ENCODE measurements at places on chromosomes 1 and 21. TPM values are rescaled to one million over a fixed set of nuclear protein-coding genes. Genes with fewer than 3 reads are reported as not detected.
A peak's percentile ranks its signal among the peaks of the same experiment; 100 is the strongest.

DNA sequence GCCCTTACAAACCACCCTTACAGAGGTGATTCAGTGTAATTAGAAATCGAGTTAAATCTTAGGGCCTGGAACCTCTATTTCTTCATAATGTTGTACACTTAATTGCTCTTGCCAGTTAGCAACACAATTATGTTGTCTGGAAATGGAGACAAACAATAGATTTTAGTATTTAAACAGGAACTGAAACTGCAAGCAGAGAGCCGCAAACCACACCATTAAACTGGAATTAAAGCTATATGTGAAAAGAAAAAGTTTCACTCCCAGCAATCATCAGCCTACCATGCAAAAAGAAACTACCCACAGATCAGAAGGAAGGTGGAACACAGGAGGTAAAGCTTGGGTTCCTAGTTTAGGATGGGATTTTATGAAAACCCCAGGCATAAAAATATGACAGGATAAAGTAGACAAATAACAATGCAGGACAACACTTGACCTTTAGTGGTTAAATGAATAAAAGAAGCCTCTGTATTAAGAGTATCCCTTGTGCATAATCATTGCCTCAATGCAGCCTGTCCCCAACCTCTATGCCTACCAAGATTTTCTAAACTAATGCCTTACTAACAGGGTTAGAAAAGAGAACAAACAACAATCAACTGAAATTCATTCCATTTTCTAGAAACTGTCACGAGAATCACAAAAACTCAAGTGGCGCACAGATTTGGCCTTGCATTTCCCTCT is 304.3 kb upstream of the ESRRG start:
- DNase-seq = no peak

DNA sequence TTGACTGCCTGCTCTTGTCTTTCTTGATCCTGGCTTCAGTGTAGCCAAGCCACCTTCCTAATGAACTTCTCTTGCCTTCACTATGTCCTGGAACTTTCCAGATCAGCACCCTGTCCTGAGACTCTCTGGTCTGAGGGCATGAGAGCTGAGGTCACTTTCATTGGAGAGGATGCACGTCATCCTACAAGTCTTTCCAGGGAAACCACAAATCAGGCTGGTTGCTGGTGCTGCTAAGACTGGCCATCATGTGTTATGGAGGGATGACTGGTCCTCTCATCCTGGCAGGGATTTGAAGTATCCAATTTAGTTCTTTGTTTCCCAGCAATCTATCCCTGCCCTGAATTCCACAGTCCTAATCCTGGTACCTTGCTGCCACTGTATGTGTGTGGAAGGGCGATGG is 228.6 kb downstream of the GPATCH2 start:
- DNase-seq = no peak

DNA sequence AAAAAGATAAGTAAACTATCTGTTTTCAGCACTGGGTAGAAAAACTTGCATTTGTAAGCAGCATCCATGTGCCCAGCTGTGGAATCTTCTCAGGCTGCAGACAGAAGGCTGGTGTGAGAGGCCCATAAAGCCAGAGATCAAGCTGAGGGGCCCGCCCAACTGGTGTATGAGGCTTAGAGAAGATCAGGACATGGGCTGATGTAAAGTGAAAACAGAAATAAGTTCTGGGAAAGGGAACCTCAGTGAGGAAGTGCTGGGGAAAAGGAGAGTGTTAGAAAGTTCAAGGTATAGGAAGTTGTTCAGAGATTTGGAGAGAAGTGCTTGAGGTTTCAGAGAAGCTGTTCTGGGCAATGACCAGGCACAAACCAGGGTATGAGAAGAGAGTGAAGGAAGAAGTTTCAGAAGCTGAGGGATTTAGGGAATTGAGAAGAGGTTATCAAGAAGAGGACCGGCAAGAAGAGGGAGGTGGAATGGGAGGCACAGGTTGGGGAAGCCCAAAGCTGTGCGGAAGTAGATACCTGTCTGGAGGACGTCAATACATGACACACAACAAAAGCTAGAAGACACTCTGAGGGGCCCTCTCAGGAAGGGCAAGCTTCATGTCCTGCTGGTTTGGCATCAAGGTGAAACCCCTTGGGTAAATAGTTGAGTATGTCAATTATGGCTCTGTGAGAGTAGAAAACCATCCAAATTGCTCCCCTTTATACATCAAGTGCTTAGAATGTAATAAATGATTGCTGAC is 2.7 kb upstream of the CD5L start:
- DNase-seq = no peak

DNA sequence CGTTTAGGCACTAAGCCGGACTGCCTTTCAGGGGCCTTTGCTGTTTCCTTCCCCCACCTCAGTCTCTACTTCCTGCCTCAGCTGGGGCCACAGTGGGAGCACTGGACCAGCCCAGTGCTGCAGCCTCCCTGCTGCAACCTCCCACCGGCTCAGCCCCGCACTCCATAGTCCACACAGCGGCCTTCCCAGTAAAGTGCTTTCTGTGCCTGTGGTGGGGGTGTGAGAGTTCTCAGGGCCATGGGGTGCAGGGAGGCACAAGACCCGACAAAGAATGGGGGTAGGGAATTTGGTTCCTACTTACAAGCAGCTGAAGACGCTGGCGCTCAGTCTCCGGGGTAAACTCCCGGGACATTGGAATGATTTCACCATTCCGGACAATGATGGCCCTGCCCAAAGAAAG is 3.5 kb downstream of the PPM1J start:
- DNase-seq = no peak

DNA sequence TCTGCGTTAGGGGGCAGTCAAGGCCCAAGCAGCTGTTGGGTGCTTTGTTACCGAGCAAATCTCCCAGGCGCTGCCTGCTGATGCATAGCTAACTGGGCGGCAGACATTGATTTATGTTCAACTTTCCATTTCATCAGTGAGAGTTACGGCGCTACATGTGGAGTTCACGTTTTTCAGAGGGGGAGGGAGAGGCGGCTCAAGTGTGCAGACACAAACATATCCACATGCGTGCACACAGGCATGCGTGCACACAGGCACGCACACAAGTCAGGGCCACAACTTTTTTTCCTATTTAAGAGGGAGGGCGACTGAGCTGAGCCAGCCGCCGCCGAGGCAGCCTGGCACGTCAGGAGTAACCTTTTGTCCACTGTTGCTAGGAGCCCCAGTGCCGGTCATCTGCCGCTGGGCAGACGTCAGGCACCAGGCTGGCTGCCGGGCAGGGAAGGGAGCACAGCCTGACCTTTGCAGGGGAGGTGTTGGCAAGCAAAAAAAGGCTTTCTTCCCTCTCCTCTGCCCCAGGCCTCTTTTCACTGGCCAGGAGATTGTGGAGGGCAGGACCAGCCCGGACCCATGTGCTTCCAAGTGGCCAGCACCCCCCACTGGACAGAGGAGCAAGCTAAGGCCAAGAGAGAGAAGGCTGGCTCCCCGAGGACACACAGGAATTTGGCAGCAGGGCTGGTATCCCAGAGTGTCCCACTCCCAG is 73.3 kb downstream of the MRPL37 start:
- DNase-seq = peak; percentile 93

GRCh38 chr1:37255136-37255795 is 219.1 kb upstream of the ZC3H12A start:
- DNase-seq = no peak

GRCh38 chr1:100284591-100284990 is 18.6 kb downstream of the RTCA start:
- DNase-seq = no peak

Gene ALX3
- not detected for total RNA-seq

DNA sequence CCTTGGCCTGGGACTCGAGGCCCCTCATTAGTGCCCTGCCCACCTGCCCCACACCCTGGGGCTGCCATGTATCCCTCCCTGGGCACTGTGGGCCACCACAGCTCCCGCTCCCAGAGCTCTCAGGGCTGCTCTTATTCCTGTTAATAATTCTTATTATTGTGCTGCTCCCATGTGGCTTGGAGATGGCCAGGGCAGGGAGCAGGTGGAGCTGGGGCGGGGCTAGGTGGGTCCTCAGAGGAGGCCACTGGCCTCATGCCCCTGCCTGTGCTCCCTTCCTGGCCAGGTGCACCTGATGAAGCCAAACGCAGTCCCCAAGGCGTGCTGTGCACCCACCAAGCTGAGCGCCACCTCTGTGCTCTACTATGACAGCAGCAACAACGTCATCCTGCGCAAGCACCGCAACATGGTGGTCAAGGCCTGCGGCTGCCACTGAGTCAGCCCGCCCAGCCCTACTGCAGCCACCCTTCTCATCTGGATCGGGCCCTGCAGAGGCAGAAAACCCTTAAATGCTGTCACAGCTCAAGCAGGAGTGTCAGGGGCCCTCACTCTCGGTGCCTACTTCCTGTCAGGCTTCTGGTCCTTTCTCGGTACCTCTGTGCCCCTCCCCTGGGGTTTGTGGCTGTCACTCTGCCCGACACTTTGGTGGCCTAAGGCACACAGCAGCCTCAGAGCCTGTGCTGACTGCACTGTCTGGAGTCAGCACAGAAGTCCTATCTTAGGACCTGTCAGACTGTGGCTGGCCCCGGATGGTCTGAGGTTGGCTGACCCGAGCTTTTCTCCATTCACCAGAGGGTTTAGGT is 34.1 kb downstream of the BMP8A start:
- no peak for DNase-seq

Gene OR2AK2
- total RNA-seq = not detected

DNA sequence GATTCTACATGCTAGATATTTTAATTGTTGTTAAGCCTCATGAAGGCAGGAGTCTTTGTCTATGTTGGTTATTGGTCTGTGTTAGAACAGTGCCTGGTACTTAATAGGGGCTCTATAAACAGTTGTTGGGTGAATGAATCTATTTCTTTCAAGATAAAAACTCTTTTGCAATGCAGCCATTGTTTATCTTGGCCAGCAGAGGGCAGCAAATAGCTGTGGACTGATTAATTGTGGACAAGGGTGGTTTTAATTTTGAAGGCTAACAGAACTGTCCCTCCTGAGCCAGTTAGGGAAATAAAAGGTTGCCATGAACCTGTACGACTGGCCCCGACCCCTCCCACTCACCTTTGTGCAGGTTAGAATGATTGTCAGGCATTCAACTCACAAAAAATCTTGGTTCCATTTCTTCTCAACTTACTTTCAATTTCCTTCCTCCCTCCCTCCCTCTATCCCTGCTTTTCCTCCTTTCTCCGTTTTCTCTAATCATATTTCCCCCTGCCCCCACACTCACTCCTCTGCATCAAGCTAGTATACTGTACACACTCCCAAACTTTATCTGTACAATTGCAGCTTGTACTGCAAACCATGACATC is 66.3 kb upstream of the DIRAS3 start:
- no peak for DNase-seq

DNA sequence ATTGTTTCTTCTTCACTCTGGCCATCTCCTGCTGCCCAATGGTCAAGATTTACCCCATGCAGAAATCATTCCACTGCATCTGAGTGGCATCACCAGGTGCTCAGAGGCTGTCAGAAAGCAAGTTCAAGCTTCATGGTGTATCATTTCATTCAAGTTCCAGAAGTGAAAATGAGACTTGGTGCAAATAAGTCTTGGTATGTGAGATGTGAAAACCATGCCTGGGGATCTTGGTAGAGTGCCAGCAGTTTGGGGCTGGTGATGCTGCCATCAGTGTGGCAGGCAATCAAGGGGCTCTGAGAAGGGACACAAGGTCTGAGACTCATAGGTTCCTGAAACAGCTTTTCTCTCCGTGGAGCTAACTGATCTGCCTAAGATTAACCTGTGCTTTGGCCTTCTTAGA is 52.0 kb downstream of the CD2 start:
- no peak for DNase-seq

Gene LCE1D
- total RNA-seq = not detected

DNA sequence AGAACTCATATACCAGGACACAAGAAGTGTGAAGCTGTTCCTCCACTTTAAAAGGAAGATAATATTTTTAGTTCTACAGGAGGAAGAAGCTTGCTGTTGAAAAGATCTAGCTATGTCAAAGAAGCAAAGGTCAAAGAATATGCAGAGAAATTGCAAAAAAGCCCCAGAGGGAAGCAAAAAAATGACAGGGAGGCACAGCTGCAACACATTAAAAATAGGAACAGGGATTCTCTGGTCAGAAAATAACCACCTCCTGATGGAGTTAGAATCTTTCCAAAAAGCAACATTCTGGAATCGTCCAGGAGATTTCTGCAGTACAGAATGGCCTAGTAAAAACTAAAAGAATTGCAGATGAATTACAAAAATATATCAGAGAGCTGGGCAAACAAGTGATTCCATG is 238.9 kb upstream of the PRMT6 start:
- DNase-seq = no peak

GRCh38 chr21:33540711-33541104 is 1.2 kb downstream of the GART start:
- DNase-seq = no peak

GRCh38 chr1:226708342-226708780 is 30.7 kb downstream of the ITPKB start:
- DNase-seq = no peak

GRCh38 chr21:35051287-35051818 is 2.3 kb upstream of the RUNX1 start:
- no peak for DNase-seq

- DNase-seq = no peak
These were observed 5.2 kb downstream of the ALG14 start for GRCh38 chr1:95067568-95067967.

DNA sequence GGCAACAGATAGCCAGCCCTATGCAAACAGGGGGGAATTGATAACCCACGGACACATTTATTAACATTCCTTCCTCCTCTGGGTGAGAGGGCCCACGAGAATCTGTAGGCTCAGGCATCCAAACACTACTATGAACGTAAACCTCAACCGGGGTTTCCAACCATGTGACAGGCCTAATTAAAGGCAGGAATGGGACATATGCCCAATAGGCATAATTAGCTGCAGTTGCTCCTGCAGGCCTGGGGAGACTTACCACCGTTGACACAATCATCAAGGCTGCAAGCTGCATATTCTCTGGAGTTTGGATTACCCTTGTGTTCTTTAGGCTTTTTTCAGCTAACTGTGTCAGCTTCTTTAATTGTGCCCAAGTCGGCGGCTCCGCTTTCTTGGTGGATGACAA is 22.2 kb upstream of the GBP1 start:
- DNase-seq = no peak

Gene AKR7A3
- total RNA-seq = 1.5 TPM

- peak; percentile 93 for DNase-seq
These were observed at the start of gene RGS4 for GRCh38 chr1:163069142-163069541. RGS4 (plus strand) TSS chr1:163069361; CDS start chr1:163069485, 124 bp downstream.

DNA sequence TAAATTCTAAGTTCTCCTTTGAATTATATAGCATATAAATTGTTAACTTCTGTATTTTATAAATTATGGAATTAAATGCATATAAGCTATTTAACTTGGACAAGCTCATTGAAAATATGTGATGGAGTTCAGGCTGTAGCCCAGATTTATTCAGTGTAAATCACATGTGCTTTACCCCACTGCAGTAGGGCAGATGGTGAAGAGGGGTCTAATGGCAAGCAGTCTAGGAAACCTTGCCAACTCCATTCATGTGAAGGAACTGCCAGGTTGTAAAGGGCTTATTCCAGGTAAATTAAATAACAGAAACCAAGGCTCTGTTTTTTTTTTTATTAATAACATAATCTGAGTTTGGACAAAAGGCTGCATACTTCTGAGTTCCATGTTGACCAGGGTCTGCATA is 243.2 kb downstream of the NCAM2 start:
- DNase-seq = no peak
